ENCODE measurements at places on chromosomes 13 and 19. TPM values are rescaled to one million over a fixed set of nuclear protein-coding genes. Genes with fewer than 3 reads are reported as not detected.

DNA sequence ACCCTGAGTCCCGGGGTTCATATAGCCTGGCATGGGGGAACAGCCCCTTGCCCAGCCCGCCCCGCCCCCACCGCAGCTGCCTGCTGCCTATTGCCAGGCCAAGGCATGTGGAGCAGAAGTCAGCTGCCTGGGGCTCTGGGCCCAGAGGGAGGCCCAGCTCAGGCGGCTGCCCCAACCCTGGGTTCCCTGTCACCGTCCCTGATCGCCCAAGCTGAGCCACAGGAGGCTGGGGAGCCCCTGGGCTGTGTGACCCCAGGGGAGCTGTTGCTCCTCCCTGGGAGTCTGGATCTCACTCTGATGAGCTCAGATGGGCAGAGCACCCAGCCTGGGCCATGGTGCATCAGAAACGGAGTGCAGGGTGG is 1.4 kb downstream of the PLIN4 start:
- no peak for DNase-seq

- no peak for DNase-seq
Measured at GRCh38 chr13:97781891-97782305, 171.6 kb upstream of the IPO5 start.

DNA sequence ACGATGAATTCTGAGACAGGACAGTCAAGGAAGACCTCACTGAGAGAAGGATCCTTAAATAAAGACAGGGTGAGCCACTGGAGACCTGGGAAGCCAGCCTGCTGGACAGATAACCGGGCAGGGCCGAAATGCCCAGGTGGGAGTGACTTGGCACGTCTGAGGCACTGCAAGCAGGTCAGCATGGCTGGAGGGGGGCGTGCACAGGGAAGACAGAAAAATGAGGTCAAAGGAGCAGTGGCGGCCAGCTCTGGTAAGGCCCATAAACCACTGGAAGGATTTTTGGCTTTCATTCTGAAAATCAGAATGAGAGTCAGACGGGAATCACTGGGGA is 5.8 kb upstream of the ATP1A3 start:
- no peak for DNase-seq

DNA sequence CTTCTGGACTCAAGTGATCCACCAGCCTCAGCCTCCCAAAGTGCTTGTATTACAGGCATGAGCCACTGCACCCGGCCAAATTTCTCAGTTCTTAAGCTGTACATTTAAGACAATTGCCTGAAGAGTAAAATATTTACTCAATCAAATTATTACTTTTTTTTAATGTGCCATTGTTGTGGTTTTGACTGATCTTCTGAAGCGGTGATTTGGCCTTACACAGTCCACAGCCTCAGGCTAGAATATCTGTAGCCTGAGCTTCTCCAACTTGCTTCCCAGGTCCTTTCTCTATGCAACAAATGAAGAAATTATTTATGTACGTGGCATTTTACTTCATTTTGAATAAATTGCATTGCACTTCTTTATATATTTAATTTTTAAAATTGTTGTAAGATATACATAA is 281.3 kb downstream of the KLF5 start:
- no peak for DNase-seq

DNA sequence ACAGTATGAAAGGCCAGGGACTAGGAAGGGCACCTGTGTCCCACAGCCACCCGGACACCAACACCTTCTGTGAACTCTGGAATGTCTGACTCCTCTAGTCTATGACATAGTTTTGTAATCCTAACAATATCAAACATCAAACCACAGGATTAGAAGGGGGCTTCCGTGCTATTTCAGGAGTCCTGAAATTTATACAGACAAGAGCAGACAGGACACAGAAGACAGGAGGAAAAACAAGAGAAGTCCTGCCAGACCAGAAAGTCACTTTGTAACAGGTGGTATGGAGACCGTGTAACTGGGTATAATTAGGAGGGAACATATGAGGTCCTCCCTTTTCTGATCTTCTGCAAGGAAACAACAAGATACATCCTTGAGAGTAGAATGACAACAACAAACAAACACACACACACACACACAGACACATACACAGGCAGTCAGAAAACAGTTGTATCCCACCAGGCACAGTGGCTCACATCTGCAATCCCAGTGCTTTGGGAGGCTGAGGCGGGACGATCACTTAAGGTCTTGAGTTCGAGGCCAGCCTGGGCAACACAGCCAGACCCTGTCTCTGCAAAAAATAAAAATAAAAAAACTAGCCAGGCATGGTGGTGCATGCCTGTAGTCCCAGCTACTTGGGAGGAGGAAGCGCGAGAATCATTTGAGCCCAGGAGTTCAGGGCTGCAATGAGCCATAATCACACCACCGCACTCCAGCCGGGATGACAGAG is 13.1 kb downstream of the INSR start:
- no peak for DNase-seq

DNA sequence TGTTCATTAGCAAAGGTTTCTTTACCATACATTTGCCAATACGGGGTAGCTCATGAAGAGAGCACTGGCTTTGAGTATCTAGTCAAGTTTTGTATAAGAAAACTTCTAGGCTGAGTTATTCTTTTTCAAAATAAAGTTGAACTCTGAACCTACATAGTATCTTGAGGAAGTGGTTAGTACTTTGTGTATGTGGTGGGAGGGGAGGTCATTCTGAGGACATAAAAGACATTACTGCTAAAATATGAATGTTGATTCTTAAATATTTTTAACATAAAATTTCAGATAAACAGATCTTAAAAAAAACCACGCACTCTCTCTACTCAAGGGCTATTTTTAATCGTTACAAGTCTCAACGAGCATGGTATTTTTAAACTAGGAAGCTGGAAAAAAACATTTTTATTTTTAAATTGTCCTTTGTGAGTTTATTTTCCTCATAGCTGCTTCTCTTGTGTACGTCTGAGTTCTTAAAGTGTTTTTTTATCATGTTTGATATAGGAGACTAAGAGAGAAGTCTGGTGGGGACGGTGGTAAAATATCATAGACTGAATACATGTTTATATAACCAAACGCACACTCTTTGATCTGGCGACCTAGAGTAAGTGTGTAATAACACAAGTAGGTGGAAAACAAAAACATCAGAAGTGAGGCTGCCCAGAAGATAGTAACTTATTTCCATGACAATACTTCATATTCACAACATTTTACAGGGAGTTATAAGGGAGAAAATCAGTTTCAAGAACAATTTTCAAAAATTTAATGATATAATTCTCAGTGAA is 118.0 kb upstream of the POSTN start:
- DNase-seq: no peak

- no peak for DNase-seq
Measured at GRCh38 chr13:45219938-45220375, 19.1 kb upstream of the KCTD4 start.

- no peak for DNase-seq
Measured at GRCh38 chr13:98083507-98083906, 59.4 kb upstream of the FARP1 start.

- DNase-seq: no peak
Measured at GRCh38 chr13:47853236-47853635, 147.8 kb downstream of the SUCLA2 start.

DNA sequence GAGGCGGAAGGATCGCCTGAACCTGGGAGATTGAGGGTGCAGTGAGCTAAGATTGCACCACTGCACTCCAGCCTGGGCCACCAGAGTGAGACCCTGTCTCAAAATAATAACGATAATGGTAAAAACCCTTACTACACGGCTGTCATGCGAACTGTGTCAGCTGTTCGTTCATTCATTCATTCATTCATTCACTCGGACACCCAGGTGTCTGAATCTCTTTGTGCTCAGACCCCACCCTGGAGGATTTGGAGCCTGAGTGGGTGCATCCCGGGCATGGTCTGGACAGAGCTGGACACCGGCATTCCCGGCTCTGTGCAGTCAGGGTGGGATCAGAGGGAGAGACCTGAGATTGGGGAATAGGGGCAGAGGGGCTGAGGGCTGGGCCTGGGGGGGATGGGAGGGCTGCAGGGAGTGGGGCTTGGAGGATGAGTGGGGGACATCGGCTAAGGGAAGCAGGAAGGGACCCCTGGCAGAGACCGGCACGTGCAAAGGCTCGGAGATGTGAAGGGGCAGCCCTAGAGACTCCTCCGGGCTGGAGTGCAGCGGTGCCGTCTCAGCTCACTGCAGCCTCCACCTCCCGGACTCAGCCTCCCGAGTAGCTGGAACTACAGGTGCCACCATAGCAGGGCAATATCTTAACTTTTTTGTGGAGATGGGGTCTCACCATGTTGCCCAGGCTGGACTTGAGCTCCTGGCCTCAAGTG is 31.6 kb upstream of the TCF3 start:
- DNase-seq: no peak

- no peak for DNase-seq
Measured at GRCh38 chr13:113155982-113156655, 2.3 kb upstream of the PROZ start.

DNA sequence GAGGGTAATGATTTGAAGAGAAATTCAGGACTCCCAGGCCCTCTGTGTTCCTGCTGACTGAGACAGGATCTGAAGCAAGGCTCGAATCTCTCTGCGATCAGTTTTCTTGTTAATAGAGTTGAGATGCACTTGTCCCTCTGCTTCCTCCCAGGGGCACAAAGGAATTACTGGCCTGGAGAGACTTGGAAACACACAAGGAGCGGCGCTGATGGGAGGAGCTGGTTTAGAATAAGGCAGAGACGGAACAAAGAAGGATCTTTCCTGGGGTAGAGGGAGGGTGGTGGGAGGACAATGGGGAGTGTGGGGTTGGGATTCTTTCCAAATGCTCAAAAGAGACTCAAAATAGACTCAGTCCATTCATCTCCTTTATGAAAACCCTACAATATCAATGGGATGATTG is 719.1 kb downstream of the UQCRFS1 start:
- DNase-seq: no peak

GRCh38 chr13:37326334-37326733 is 220.9 kb upstream of the CSNK1A1L start:
- no peak for DNase-seq

GRCh38 chr19:14418856-14419105 is 360 bp downstream of the DDX39A start:
- DNase-seq: no peak

GRCh38 chr19:33343301-33343700 is 30.2 kb upstream of the CEBPG start:
- DNase-seq: no peak

GRCh38 chr19:40623403-40624251 is 22.5 kb downstream of the LTBP4 start:
- no peak for DNase-seq

- no peak for DNase-seq
Measured at GRCh38 chr19:13995878-13996765, 10.0 kb downstream of the RFX1 start.

GRCh38 chr19:18274219-18274780 is at the start of gene IQCN:
Gene IQCN (minus strand): TSS chr19:18274452. CDS start chr19:18269478, 4,974 bp downstream.
- DNase-seq: no peak

- no peak for DNase-seq
Measured at GRCh38 chr13:51620165-51620983, 36.1 kb downstream of the WDFY2 start.

DNA sequence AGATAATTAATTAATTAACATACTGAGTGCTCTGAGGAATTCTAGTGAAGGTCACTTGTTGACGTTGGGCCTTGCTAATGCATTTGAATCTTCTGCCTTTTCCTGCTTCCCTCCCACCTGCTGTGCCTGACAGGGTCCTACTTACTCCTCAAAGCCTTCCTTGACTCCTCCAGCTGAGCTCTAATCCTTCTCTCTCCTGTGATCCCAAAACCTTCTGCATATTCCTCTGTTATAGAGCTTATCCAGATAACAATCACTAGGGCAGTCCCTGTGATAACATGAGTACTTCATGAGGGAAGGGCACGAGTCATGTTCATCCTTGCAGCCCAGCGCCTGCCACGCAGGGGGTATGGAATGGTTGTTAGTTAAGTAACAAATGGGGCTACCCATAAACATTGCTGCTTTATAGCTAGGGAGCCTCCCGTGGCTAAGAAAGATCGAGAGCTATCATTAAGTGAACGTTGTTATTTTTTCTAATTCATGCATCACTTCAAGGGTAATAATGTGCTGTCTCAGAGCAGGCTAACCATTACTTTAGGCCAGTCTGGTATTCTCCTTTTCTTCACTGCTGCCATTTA is 19.1 kb upstream of the SPATA13 start:
- no peak for DNase-seq

DNA sequence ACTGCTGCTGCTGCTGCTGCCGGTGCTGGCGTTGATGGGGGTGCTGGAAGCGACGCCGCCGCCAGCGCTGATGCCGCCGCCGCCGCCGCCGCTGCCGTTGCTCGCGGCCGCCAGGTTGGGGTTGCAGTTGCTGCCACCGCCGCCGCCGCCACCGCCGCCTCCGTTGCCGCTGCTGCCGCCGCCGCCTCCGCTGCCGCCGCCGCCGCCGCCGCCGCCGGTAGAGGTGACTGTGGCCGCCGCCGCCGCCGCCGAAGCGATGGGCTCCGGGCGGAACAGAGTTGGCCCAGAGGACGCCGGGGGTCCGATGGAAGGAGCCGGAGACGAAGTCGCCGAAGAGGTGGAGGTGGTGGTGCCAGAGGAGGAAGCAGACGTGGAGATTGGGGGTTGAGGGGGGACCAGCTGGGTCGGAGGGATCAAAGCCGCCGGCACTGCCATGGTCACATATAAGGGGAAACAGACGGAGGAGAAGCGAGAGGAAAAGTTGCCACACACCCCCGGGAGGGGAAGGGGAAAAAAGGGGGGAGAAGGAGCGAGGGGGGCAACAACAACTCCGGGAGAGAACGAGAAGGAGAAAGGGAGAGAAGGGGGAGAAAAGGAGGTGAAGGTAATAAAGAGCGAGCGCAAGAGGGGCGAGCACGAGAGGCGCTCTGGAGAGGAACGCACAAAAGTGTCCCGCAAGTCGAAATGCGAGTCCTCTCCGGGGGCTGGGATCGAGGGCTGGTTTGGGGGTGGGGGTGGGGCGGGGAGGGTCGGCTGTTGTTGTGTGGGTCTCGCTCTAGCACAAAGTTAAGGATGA is 471 bp downstream of the DACH1 start:
- no peak for DNase-seq

DNA sequence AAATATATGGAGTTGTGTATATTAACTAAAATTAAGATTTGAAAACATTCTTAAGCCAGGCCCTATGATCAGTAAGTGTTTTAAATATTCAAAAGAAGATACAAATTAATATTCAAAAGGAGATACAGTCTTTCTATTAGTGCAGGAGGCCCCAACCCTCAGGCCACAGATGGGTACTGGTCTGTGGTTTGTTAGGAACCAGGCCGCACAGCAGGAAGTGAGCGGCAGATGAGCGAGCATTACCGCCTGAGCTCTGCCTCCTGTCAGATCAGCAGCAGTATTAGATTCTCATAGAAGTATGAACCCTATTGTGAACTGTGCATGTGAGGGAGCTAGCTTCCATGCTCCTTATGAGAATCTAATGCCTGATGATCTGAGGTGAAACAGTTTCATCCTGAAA is 232.9 kb downstream of the FOXO1 start:
- DNase-seq: no peak

PNMA8C gene
- polyA plus RNA-seq: 0.50 TPM

SLC10A2 gene
- 0.66 TPM for polyA plus RNA-seq

SIGLEC7 gene
- 0.79 TPM for polyA plus RNA-seq

RDH8 gene
- polyA plus RNA-seq: not detected

NLRP12 gene
- 0.25 TPM for polyA plus RNA-seq

IGSF23 gene
- polyA plus RNA-seq: 0.73 TPM

SLITRK5 gene
- 1.9 TPM for polyA plus RNA-seq

NACC1 gene
- 20.6 TPM for polyA plus RNA-seq

FPR1 gene
- 5.2 TPM for polyA plus RNA-seq

CRX gene
- polyA plus RNA-seq: 0.11 TPM
